ENCODE measurements at places on chromosomes 5 and 9.

GRCh38 chr5:67133776-67134175 lies 62.8 kb downstream of the CD180 start:
- DNase-seq, result no peak

DNA sequence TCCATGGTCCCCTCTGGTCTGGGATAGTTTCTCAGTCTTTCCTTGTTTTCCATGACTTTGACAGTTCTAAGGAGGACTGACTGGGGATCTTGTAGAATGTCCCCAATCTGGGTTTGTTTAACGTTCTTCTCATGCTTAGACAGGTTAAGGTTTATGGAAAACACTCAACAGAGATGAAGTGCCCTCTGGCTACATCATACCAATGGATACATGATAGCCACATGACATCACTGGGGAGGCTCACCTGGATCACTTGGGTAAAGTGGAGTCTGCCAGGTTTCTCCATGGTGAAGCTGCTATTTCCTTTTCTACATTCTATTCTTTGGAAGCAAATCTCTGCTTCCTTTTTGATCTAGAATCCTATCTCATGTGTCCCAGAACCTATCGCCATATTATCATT lies 23.8 kb upstream of the ALDH1B1 start:
- no peak for DNase-seq

DNA sequence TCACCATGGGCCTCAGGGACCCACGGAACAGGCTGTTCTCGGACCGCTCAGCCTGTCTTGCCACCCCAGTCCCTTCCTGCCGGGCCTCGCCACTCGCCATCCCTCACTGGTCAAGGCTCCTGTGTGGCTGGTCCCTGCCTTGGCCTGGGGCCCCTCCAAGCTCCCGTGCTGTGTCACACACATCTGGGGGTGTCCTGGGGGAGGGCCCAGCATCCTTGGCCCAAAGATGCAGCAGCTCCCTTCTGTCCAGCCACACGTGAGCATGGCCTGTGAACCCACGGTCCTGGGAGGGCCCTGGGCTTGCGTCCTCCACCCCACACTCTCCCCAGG lies 425 bp upstream of the EGFL7 start:
- no peak for DNase-seq

DNA sequence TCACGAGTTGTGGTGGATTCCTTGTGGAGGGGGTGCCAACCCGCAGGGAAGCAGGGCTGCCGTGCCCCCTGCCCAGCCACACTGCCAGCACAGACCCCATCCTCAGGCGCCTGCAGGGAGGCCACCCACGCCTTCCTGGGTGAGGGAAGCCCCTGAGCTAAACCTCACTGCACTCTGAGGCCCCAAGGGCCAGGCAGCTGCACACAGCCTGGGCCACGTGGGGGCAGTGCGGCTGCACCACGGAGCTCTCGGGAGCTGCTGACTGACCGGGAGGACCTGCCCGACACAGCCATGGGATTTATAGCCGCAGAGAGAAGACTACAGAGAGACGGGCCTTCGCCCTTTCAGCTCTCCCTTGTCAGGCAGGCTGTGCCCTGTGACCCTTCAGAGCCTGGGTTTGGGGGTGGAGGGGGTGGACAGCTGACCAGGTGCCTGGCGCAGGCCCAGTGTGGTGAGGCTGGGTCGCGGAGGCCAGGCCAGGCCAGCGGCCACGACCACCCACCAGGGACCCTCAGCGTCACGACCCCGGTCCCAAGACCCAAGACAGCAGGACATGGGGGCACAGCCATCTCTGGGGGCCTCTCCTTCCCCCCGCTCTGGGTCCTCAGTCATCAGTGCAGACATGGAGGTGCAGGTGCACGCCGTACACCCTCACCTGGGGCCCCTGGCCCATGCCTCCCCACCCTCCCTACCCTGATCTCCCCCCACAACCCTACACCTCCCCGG lies 4.3 kb upstream of the AHRR start:
- DNase-seq, result peak; percentile 40

DNA sequence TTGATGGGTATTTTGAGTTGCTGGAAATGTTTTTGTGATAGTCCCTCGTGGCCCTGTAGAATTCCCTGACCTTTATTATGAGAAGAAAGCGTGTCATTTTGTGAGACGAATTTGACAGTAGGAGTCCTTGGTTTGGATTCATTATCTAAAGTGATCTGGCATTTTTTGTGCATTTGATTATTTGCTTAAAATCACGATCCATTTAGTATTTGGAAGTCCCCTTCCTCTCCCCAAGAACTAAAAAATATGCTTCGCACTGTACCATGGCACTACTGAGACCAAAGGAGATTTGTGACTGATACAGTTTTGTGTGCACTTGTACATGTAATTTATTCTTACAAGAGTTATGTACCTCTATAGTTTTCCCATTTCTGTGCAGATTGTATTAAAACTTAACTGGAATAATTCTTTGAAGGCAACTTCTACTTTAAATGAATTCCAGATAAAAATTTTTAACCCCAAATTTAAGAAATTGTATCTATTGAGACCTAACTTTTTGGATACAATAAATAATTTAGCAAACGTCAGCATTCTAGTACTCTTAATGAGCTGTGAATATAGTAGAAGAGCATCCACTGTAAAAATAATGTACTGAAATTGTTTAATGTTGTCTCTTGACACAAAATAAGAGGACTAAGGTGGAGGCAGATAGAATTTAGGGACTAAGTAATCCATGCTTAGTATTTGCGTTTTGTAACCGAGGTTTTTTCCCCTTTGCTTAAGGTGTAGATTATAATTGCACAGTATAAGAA lies 2.1 kb downstream of the MAP3K1 start:
- DNase-seq, result no peak

DNA sequence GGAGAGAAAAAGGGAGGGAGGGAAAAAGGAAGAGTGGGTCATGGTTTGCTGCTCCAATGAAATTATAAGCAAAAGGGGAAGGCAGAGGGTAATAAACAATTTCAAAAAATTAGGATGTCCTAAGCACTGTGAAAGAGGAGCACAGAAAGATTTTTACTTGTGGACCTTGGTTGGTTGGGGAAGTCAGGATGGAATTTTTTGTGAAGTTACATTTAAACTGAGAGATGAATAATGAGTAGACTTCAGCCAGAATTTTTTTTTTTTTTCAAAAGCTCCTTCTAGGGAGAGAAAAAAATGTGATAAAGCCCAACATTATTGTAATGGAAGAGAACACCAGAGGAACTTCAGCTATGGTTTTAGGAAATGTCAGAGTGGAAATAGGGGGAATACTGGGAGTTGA lies 515.9 kb upstream of the PAPPA start:
- no peak for DNase-seq

GRCh38 chr5:57033503-57033902 lies 81.6 kb upstream of the MIER3 start:
- DNase-seq, result no peak

- no peak for DNase-seq
Observed at GRCh38 chr9:27618066-27618465, 44.8 kb upstream of the C9orf72 start.

DNA sequence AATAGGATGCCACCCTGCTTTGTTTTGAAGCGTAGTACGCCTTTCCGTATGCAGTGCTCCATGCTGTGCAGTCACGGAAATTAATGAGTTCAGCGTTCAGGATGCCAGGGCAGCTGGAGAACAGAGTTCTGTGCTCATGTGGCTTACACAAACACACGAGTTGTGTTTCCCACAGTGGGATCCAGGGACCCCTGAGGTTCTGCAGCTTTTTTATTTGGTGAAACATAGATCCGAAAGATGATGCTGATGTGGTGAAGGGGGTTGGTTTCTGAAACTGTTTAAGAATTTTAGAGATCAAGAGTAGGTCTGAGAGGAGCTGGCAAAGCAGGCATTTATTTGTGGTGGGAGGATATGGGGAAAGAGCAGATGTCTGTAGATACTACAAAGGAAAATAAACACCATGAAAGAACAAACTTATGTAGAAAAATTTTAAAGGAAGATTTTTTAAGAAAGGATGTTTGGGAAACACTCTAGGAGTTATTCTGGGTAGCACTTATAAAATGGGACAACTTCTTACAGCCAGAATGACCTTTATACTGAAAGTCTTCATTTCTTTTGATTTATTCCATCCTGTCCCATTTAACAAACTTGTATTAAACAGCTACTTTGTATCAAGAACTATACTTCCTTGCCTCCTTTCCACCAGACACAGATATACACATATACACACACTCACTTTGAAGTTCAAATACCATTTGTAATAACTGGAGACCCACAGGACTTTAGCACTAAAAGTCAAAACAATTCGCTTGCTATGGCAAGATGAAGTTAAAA lies 52.7 kb downstream of the ITGA1 start:
- DNase-seq, result no peak

DNA sequence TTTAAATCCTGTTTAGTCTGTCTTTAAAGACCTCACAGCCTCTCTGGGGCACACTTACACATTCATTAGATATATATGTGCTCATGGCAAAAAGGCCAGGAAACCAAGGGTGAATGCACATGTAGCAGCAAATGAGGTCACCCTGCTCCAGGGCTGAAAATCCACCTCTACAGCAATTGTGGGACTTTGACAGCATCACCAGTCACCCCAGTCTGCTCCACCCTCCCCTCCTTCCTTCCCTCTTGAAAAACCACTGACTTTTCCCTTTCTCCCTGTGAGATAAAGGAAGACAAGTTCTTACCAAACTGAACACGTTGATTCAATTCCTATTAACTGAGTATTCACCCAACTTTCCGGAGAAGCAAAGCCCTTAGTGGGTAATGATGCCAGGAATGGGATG lies 15.2 kb upstream of the SH3RF2 start:
- DNase-seq, result peak; percentile 49

DNA sequence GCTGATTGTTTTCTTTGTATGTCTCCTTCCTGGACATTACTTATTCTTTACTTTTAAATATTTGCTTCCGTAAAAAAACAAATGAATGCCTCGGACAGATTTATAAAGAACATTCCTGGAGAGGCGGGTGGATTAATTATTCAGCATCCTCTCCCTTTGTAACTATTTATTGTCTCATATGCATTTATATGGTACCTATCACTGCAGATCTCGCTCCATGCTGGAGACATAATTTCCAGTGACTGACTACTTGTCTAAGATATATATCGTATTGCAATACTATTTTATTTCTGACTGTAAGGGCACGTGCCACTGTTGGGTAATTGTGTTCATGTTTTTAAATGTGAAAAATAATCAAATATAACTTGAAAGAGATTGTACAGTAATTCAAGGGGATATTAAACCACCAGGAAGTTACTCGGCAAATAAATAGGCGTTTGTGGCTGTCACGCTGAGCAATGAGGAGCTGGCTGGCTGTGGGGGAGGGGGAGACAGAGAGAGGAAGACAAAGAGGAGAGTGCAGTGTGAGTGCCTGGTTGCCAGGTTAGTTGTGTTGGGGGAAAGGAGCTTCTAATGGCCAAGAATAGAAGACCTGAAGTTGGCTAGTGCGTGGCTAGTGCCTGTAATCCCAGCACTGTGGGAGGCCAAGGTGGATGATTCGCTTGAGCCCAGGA lies 131.8 kb upstream of the GABRP start:
- no peak for DNase-seq

- DNase-seq, result no peak
Observed at GRCh38 chr9:78775211-78775610, 478.3 kb downstream of the PSAT1 start.

- DNase-seq, result no peak
Observed at GRCh38 chr5:137315534-137316345, 183.4 kb downstream of the SPOCK1 start.

DNA sequence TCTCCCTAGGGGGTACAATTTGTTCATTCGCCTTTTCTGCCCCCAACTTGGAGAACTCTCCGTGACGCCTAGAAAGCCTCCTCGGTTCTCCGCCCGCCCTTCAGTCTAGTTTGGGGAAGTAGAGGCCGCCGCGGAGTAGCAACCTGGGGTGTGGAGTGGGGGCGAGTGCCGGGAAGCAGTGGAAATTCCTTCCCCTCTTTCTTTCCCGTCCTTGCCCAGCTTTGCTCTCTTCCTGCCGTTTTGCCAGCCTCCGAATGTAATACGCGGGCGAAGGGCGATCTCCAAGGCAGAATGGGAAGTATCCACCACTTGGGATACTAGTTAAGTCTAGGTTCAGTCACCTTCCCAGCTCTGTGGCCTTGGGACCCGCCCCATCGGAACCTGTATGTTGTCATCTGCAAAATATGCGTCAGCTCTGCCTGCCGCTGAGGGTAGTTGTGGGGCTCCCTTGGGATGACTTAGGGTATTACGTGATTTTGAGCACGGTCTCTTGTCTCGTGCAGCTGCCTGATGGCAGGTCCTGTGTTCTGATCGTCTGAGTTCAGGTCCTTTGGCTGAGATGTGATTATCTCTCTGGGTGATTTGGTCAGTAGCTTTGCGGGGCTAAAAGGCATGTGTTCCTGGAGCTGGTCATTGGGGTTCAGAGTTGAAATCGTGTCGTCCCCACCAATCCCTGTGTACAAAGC lies 724 bp downstream of the PAM start:
- peak; percentile 83 for DNase-seq

DNA sequence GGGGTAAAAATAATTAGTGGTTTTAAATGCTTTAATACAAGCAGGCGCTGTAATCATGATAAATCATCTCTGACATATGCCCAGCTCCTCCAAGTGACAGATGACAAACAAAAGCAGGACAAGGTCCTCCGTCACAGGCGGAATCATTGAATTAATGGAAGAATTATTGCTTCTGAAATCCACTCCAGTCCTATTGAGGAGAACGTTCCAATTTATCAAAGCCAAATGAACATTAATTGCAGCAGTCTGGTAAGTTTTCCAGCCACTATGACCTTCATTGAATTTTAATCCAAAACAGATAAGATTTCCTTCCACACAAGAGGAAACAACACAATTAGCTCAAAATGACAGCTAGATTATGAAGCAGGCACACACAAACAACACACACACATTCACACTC lies 136.8 kb downstream of the ASTN2 start:
- DNase-seq, result no peak

- DNase-seq, result no peak
Observed at GRCh38 chr5:168217497-168217896, 73.9 kb upstream of the WWC1 start.

- DNase-seq, result no peak
Observed at GRCh38 chr5:5939759-5940370, 438.5 kb downstream of the MED10 start.

- DNase-seq, result no peak
Observed at GRCh38 chr5:41346609-41347008, 133.3 kb upstream of the C6 start.

DNA sequence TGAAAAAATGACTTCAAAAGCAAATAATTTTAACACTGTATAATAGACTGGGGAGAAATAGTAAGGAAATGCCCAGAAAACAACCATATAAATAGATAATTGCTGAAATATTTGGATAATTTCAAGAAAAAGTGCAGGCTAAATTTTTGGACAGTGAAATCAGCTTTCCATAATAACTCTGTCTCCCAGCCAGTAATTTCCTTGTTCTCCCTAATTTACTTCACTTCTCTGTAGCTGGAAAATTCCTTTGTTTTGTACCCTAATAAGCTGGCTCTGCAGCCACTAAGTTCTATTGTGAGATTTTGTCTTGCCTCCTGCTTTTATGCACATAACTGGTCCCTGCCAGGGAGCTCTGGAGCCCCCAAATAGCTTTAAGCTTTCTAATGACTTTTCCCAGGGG lies 27.7 kb downstream of the PRDM6 start:
- no peak for DNase-seq

- no peak for DNase-seq
Observed at GRCh38 chr5:111953351-111954127, 196.5 kb upstream of the NREP start.

- DNase-seq, result no peak
Observed at GRCh38 chr5:80755626-80756025, 100.8 kb upstream of the DHFR start.

GRCh38 chr5:112534611-112535255 lies 115.7 kb upstream of the EPB41L4A start:
- no peak for DNase-seq

All from RWPE1 (cell line).